Stimulated activated CD4-positive, alpha-beta T cell treated with anti-CD3 and anti-CD28 coated beads, Interleukin-1b, Interleukin-23, amount 100 ng/mL, for 1 hour (primary cell): ENCODE measurements at places on chromosomes 12 and 14.

DNA sequence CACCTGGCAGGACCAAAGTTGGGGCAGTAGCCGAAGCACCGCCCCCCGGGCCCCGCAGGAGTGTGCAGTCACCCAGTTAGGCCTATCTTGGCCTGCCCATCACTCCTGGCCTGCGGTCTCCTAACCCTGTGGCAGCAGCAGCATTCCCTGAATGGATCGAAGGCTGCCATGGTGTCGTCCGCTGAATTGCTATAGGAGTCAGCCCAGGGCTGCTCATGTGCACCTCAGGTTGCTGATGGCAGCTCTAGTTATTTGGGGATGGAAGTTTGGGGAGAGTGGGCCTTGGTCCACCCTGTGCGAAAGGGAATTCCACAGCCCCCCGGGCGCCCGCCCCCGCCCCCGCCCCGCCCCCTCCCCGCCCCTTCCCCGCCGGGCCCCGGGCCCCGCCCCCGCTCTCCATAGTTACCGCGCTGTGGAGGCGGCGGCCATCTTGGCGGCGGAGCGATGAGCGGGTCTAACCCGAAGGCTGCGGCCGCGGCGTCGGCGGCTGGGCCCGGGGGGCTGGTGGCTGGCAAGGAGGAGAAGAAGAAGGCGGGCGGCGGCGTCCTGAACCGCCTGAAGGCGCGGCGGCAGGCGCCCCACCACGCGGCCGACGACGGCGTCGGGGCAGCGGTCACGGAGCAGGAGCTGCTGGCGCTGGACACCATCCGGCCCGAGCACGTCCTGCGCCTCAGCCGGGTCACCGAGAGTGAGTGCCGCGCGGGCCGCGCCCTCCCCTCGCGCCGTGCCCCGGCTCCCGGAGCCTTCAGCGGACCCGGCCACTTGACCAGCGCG is at the start of gene UNC119B:
Gene UNC119B, plus strand, starts transcription at position 428 of the 774 bp plus-strand sequence. Its CDS starts 17 bp downstream, at position 445.
- DNase-seq, result peak; percentile 58

- no peak for DNase-seq
These were observed 161.1 kb upstream of the FOXN3 start for GRCh38 chr14:89578156-89578555.

DNA sequence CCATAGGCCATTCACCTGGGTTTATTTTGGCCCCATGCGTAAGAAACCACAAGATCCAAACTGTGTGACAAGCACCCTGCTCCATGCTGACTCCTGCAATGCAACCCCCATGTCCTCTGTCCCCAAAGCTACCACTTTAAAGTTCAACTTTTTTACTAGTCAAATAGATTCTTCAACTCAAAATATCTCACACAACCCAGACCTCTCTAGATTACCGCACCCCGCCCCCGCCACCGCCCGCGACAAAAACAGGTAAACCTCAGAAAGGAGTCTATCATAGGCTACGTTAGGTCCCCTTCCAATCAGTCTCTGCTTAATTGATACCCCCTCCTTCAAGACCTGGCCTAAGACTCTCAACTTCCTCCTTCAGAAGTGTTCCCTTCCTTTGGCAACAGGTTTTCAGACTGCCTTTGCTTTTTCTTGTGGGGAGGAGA is 2.2 kb downstream of the ZFP36L1 start:
- no peak for DNase-seq

GRCh38 chr12:104669089-104669721 is 212.5 kb downstream of the CHST11 start:
- DNase-seq, result no peak

GRCh38 chr14:75318353-75318752 is 39.7 kb downstream of the FOS start:
- DNase-seq, result no peak

DNA sequence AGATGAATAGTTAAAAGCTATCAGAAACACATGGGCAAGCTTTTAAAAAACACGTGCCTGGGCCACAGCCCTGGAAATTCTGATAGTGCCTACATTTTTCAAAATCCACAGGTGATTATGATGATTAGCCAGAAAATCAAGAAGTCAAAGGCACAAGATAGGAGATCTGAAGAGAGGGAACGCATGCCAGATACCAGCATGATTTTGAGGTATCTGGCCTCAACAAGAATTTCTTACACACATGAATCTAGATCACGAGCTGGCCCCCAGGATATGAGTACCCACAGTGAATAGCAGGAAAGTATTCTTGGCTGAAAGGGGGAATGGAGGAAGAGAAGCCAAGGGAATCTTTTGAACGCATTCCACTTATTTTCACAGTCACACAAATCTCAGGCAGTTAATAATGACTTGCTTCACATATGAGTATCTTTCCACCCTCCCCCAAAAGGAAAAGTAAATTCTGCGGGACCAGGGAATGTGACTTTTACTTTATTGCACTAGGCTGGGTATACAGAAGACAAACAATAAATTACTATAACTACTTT is 438.2 kb downstream of the BCAT1 start:
- no peak for DNase-seq

GRCh38 chr12:79706676-79707075 is 15.9 kb upstream of the PAWR start:
- DNase-seq, result no peak

DNA sequence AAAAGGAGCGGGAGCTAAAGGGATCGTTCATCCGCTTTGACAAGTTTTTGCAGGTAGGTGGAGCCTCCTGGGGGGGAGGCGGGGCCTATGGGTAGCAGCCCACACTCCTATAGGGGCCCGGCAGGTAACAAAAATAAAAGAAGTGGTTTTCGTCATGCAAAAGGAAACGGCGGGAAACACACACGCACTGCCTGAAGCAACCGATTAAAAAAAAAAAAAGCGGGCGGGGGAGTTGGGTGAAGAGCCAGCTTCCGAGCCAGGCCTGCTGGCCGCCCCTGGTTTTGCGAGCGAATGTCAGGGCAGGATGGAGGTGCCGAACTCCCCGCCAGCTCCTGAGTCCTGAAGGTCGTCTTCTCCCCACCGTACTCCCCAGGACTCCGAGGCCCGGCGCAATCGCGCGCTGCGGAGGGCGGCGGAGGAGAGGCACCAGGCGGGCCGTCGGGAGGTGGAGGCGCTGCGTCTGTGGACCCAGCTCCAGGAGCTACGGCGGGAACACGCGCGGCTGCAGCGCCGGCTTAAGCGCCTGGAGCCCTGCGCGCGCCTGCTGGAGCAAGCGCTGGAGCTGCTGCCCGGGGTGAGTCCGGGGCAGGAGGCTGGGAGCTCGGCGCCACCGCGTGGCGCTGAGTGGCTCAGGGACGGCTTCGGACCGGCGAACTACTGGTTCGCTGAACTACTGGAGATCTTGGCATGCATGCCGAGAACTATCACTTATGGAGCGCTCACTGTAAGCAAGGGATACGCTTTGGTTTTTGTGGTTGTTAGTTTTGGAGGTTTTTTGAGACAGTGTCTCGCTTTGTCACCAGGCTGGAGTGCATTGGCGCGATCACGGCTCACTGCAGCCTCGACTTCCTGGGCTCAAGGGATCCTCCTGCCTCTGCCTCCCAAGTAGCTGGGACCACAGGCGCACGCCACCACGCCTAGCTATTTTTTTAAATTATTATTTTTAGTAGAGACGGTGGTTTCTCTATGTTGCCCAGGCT is 3.6 kb downstream of the CFAP73 start:
- DNase-seq, result no peak
